ENCODE measurements at places on chromosomes 6 and 20.

DNA sequence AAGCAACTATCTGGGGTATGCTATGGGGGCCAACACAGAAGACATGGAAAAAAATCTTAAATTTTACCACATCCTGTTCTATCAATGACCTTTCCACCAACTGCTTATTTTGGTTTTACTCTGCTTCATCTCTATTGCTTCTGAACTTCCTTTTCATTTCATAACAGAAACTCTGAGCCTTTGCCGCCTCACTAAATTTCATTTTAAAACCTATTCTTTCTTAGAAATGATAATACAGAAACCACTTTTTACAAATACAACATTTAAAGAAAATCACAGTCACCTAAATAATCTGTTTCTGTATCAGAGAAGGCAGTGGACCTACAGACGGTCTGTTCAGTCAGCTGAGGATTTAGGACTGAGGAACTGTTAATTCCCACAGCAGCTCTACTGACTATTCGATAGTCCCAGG, 117.5 kb downstream of the KCNQ5 start:
- DNase-seq, result no peak

GRCh38 chr6:169079650-169080049, 174.0 kb downstream of the THBS2 start:
- no peak for DNase-seq

- DNase-seq, result no peak
Measured at GRCh38 chr20:54115172-54115854, 44.9 kb upstream of the BCAS1 start.

DNA sequence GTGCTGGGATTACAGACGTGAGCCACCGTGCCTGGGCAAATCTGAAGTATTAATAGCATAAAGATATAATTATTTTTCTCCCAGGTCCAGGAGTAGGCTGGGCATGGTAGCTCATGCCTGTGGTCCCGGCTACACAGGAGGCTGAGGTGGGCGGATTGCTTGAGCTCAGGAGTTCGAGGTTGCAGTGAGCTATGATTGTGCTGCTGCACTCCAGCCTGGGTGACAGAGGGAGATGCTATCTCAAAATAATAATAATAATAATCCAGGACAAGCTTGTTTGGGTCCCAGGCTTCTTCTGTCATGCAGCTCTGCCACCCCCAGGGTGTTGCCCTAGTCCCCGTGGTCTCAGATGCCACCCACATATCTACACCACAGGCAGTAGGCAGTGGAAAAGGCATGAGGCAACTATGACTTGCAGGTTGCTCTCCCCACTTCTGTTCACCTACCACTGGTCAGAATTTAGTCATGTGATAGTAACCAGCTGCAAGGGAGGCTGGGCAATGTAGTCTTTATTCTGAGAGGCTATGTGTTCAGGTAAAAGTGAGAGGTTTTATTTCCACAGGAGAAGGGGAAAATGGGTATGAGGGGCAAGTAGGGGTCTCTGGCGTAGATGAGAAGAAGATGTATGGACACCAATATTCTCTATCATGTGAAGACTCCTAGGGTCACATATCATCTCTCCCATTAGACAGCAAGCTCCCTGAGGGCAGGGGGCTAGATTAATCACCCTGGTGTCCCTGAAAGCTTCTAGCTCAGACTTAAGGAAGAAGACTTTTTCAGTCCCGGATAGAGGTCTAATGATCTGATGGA, 25.7 kb downstream of the TCF15 start:
- DNase-seq, result no peak

GRCh38 chr6:49541210-49541724, 9.2 kb upstream of the C6orf141 start:
- no peak for DNase-seq

- DNase-seq, result no peak
Measured at GRCh38 chr6:134446218-134446848, 128.4 kb upstream of the SGK1 start.

DNA sequence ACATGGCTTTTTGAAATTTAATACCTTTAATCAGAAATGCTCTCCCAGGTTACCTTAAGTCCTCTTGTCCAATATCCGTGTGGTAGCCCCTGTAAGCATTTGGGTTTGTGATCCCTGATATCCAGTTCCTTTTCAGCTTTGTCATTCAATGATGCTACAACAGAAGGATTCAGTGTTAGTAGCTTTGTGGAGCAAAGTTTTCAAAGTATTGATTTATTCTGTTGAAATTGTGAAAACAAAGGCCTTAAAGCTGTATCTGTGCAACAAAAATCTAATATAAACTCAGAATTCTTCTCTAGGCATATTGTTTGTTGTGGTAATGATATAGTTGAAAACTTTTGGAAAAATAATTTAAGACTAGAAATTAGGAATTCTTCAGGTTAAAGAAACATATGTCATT, 91.9 kb downstream of the ADGRB3 start:
- DNase-seq, result no peak

DNA sequence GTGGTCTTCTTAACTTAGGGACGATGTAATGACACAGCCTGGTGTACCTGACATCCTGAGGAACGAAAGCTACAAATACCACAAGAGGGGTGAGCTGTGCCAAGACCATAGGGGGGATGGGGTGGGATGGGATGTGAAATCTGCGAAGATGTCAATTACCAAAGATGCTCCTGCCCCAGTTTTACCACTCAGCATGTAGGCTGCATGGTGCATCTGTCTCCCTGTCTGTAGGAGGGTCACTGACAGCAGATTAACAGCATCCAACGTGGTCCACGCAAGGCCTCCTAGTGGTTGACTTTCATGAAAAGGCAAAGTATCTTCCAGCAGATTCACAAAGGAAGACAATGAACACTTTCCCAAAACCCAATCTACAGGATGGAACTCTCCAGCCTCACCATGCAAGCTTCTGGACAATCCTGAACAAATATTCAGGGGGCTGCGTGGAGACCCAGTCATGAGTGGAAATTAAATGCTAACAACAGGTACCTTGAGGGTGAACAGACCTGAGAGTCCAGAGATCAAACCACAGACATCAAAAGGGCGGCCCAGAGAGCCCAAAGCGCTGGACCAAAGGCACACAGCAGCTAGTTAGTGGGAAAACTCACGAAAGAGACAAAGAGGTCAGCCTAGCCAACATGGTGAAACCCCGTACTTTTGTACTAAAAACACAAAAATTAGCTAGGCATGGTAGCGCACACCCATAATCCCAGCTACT, 44.4 kb downstream of the ZMYND8 start:
- no peak for DNase-seq

DNA sequence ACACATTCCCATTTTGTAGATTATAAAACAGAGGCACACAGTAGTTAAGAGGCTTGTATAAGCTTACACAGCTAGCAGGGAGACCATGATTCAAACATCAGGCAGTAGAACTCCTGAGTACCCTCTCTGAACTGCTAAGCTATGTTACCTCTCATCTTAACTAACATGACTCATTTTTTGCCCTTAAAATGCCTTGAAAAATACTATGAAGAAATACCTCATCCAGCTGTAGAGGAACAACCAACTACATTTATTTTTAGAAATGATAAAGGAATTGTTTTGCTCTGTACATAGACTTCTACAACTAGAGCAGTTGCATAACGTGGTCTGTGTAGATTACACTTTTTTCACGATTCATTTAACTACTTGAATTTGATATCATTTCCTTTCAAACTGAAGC, 102.1 kb downstream of the FLRT3 start:
- no peak for DNase-seq

DNA sequence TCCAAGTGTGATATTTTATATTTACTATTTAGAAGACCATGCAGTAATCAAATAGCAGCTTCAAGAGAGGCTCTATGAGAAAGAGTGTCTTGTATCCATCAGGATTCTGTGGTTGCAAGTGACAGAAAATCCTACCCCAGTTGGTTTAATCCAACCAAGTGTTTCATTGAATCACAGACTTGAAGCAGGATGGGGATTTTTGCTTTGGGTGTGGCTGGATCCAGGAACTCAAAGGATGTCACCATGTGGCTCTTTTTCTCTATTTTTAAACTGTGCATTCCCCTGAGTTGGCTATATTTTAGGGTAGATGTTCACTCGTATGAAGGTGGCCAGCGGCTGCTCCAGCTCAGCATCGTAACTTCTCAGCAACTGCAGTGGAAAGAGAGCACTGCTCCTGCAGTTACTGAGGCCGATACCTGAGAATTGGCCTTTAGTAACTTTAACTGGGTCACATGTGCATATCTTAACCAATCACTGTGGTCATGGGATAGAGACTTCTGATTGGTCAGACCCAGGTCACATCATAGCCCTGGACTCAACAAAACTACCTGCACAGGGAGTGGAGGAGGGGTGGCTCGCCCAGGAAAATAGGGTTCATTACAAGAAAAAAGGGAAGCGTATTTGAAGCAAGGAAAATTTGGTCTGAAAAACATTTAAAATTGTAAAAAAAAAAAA, 396.1 kb upstream of the SULF2 start:
- DNase-seq, result no peak

- no peak for DNase-seq
Measured at GRCh38 chr6:44478158-44478557, 90.7 kb downstream of the CDC5L start.

- DNase-seq, result no peak
Measured at GRCh38 chr6:47073125-47074110, 31.3 kb upstream of the ADGRF1 start.

DNA sequence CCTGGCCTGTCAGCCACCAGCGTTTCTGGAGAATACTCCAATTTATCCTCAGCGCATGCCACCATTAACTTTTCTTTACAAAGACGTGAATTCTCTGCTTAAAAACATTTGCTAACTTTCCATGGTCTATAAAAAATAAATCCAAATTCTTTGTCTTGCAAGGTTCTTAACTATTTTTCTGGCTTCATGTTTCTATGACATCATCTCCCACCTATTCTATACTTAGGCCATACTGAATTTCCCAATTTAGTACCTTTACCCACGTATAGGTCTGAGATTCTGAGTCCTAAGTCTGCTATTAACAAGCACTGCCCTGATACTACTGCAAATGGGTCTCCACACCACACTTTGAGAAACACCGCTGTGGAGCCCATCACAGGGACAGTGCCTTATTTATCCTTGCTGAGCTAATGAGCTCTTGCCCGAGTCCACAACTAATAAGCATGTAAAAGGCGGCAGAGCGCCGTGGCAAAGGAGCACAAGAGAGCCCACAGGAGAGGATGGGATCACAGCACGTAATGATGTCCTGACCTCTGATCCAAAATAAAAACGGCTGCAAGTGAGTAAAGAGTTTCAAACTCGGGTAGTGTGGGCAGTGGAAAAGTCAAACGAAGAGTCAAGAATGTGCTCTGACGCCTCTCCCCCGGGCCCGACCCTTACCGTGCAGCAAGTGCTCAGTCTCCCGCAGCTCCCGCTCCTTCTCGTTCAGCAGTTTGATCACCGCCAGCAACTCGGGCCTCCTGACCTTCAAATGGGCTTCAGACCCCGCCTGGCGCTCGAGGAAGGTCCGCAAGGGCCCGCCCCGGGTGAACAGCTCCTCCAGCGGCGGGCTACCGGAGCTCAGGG, 519 bp downstream of the MTRF1L start:
- DNase-seq, result no peak

DNA sequence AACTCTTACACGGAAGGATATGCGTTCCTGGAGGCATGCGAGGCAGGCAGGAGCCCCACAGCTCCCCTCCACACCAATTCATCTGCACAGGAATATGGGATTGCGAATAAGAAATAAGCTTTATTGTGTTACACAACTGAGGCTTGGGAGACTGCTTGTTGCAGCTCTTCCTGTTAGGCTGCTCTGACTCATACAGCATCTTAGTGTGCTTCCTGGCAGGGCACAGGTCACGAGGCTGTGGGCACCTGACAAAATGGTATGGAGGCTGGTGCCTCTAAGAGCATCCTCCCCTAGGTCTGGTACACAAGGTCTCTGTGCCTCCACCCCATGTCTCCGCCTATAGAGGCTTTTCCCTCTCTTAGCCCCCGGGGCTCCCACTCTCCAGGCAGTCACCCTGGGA, 6.8 kb downstream of the SLC22A3 start:
- DNase-seq, result no peak

DNA sequence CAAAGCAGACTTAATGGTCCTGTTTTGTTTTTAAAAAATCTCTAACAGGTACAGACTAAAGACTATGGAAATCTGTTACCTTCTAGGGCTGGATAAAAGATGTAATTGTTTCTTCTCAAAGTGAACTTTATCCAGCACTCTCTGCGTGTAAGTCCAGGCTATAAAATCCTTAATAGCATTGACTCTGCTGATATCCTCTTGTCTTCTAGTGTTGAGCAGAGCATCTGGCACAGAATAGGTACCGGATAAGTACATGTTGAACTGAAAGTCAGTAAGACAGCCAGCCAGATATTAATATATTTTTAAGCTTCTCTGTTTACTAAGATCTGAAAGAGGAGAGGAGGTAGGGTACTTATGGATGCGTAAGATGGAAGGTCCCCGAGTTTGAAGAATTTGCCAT, 262.3 kb downstream of the TBC1D7 start:
- no peak for DNase-seq

GRCh38 chr20:37335642-37336368, 10.1 kb upstream of the SRC start:
- no peak for DNase-seq

GRCh38 chr20:43830883-43831282, 83.8 kb upstream of the TOX2 start:
- DNase-seq, result no peak

- no peak for DNase-seq
Measured at GRCh38 chr6:126945812-126946360, 172.6 kb upstream of the RSPO3 start.

DNA sequence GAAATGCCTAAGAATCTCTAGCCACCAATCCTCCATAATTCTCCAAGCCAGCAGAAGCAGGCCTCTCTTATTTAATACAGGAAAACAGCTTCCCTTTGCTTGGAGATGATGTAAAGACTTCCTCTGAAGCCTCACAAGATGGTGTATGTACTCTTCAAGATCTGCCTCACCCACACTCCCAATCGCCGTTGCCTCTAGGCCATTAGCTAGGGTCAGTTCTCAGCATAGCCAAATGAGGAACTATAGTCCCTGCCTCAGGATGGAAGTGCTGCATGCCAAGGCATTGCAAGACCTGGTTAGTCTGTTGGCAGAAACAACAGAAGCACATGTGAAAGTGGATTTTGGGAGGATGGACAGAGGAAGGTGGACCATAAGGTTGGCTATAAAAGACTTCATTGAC, 139.1 kb downstream of the SCML4 start:
- DNase-seq, result no peak
